ENCODE measurements at places on chromosomes 7 and 10. TPM values are rescaled to one million over a fixed set of nuclear protein-coding genes. Genes with fewer than 3 reads are reported as not detected.

Gene MKX
- total RNA-seq = not detected

Gene NEUROG3
- total RNA-seq = not detected

Gene FAM20C
- total RNA-seq = 7.8 TPM

Gene CABCOCO1
- total RNA-seq = not detected

Gene WNT16
- total RNA-seq = not detected

Gene AGAP6
- total RNA-seq = 22.4 TPM

Gene GDF2
- not detected for total RNA-seq

Gene ITGB8
- total RNA-seq = 0.11 TPM

Gene POLR2J2
- 27.7 TPM for total RNA-seq

Gene SPDYE5
- total RNA-seq = not detected

Gene RHBDD2
- 47.1 TPM for total RNA-seq

Gene AKR1E2
- 9.2 TPM for total RNA-seq

Gene CYP3A5
- total RNA-seq = not detected

Gene PON3
- total RNA-seq = not detected

Gene MRPS17
- total RNA-seq = 13.2 TPM

Gene CADPS2
- total RNA-seq = not detected

Gene ANXA8
- not detected for total RNA-seq

Gene STAMBPL1
- total RNA-seq = 37.9 TPM

Gene SUN3
- not detected for total RNA-seq

Gene GSTO2
- 2.3 TPM for total RNA-seq

Gene SORCS1
- total RNA-seq = not detected

Gene CDHR3
- 12.1 TPM for total RNA-seq

Gene UBE3C
- 59.7 TPM for total RNA-seq

Gene MCM10
- not detected for total RNA-seq

Gene CFAP70
- total RNA-seq = 3.8 TPM

Gene MSMB
- not detected for total RNA-seq

Gene ADRB1
- not detected for total RNA-seq

Gene LRRC61
- total RNA-seq = 11.0 TPM

Gene KCNH2
- total RNA-seq = 2.3 TPM

Data from CD4-positive, alpha-beta memory T cell (primary cell).